ENCODE measurements at places on chromosomes 12 and 14.

GRCh38 chr12:8899830-8900229, 14.5 kb upstream of the PHC1 start:
- DNase-seq: no peak

GRCh38 chr14:22986508-22987054, 4.2 kb upstream of the AJUBA start:
- peak; percentile 93 for DNase-seq

- DNase-seq: no peak
Measured at GRCh38 chr14:25097120-25097519, 47.2 kb upstream of the STXBP6 start.

GRCh38 chr12:93261505-93262094, 116.1 kb upstream of the NUDT4 start:
- no peak for DNase-seq

GRCh38 chr12:50859621-50860310, 17.0 kb downstream of the TMPRSS12 start:
- no peak for DNase-seq
